GM04504 (cell line): ENCODE measurements at places on chromosomes 13 and 19.

GRCh38 chr19:16232568-16232967, 34.9 kb downstream of the AP1M1 start:
- DNase-seq: no peak

GRCh38 chr13:114185182-114185971, 6.3 kb downstream of the CFAP97D2 start:
- DNase-seq: no peak

GRCh38 chr19:46721269-46722003, 4.5 kb upstream of the PRKD2 start:
- no peak for DNase-seq

DNA sequence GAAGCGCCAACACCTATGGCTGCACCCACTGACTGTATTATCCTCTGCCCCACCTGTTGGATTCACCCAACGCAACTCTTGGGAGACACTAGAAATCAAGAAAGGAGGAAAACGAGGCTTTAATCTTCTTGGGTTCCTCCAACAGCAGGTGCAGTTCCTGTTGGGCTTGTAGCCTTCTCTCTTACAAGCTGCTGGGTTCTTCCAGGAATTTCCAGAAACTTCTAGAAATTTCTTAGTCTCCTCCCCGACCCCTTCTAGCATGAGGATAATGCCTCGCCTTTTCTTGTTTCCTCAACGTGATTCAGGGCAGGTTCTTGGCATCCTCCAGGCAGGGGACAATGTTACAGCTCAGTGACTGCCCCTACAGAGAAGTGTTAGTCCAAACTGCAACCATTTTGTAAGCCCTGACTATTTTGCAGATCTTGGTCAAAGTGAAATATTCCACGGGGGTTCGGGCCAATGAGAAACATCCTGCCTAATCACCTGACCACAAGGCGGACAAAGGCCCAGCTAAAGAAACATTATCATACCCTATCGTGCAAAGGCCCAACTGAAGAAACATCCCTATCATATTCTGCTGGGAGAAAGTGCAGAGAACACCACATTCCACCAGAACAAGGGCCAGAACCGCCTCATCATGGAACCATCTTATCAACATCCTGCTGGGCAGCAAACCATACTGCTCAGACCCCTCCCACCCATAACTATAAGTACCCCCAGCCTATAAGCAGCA, 614 bp upstream of the PNMA8A start:
- no peak for DNase-seq

DNA sequence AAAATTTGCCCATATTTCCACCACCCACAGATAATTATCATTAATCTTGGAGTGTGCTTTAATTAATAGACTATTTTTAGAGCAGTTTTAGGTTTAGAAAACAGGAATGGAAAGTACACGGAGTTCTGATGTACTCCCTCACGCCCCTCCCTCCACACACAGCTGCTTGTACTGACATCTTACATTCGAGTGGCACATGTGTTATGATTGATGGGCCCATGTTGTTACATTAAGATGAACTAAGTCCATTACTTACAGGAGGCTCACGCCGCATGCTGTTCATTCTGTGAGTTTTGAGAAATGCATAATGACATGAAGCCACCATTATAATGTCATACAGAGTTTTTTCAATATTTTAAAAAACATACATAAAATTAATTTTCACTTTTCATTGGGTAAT, 1.2 kb upstream of the SPATA13 start:
- DNase-seq: no peak
